ENCODE measurements at places on chromosomes 5 and 9.

DNA sequence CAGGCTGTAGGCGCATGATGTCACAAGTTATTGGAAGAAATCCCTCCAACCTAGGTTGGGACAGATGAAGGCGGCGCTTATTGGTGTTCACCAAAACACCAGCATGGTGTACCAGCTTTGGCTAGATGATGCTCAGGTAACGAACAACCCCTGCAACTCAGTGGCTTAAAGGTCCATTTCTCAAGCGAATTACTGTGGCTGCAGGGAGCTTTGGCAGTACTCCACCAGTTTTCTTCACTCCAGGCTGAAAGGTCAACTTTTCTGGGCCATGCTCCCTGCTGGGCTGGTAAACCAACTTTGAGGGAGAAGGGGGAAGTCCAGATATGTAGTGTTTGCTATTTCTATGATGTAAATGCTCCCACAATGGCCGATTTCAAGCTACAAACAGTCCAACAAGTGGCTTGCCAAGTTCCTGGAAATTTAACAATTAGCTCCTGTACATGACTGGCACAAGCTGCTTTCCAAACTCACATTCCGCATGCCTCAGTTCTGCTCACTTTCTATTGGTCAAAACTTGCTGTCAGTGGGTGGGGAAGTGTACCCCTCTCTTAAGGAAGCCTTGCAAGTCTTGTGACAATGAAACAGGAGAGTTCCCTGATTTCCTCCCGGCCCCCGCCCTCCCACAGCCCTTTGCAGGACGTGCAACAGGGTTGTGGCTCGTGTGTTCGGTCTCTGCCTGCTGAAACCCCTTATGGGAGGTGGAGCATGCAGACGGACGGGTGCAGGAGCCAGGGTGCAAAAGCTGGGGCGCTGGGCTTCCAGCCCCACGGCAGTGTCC is 588 bp upstream of the ZBED3 start:
- DNase-seq: no peak

GRCh38 chr5:582936-583635 is 29.1 kb upstream of the CEP72 start:
- DNase-seq: no peak

GRCh38 chr5:72955143-72955767 is 586 bp upstream of the FCHO2 start:
- DNase-seq: no peak

DNA sequence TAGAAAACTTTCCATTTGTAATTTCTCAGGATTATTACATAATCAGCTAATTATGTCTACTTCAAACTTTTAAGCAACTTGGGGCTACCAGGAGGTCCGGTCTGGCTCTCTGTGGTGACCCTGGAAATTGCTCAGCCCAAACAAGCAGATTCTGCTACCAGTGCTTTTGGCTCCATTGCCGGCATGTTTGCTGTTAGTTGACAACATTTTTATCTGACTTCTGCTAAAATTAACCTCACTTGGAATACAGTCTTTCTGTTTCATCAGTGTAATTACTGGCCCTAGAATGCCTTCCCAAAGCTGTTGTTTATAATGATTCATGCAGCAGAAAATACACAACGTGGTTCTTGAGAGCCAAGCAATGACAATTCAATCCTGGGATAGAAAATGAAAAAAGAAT is 38.5 kb upstream of the FAM81B start:
- no peak for DNase-seq

GRCh38 chr9:15426019-15426418 is 3.3 kb downstream of the SNAPC3 start:
- no peak for DNase-seq

DNA sequence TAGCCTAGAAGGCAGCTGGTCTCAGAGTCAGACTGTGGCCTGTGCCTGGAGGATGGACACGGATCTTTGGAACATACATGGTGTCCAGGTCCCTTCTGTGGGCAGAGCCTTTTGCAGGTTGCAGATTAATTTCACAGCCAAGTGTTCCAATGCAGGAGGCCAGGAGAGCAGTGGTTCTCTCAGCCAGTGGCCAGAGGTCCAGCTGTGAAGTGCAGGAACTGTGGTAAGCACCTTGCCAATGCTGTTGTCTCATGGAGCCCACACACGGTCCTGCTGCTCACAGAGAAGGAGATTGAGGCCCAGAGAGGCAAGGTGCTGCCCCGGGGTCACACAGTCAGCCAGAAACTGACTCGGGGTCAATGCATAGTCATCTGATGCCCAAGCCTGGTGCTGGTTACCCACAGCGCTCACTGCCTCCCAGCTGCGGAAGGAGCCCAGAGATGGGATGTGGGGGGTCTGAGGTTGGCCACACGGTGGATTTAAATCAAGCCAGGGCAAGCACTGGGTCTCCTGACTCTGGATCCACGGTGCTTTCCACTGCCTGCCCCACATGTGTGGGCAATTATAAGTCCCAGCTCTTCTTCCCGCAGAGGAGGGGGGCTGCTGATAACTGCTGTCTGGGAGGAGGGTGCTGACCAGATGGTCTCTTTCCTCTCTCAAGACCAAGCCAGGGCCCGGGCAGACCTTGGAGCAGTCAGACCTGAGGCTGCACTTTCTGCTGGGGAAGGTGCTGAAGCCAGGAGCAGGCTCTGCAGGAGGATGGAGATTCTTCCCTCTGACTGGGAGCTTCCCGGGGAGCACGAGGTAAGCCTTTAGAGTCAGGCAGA is 2.8 kb downstream of the PDGFRB start:
- no peak for DNase-seq
